Smooth muscle cell of the brain vasculature (primary cell): ENCODE measurements at places on chromosomes 6 and 20.

DNA sequence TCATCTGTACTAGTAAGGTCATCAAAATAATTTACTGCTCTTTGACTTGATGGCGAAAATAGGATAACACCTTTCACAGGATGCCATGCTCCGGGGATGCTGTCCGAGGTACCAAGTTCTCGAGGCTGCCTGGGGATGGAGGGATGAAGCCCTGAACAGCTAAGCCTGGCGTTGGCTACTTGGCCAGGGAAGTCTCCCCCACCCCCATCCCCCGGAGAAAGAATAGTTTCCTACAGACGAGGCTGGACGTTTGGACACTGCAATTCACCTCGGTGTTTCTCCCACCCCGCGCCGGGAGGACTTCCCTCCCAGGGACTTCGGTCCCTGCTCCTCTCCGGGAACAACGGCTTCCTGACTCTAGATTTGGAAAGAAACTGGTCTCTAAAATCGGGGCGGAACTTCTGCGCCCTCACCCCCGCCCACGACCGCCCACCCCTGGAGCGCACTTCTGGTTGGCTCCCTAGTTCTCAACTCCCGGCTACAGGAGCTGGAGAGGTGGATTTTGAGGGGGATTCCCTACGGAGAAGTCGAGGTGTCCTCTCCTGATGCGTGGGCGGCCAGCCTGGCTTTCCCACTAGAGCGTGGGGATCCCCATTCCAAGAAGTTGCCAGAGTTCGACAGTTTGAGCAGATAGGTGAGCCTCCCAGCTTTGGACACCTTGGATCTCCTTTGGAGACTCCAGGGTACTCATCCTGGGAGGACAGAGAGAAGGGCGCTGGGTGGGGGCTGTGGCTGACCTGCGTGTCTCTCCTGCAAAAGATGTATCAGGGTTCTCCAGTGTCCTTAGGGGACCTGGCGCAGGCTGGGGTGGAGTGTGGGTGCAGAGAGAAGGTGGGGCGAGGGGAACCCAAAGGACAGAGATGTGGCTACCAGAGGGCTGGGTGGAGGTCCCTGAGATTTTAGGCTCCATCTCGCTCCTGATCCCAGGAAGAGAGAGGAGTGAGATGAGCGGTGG lies 1.1 kb downstream of the PCSK2 start:
- DNase-seq, result no peak

- DNase-seq, result no peak
These were observed 55.4 kb downstream of the IPCEF1 start for GRCh38 chr6:154301086-154301625.

GRCh38 chr20:35410613-35411012 lies 1.2 kb downstream of the UQCC1 start:
- no peak for DNase-seq

- DNase-seq, result no peak
These were observed 40.6 kb upstream of the NKX2-2 start for GRCh38 chr20:21554376-21554890.

DNA sequence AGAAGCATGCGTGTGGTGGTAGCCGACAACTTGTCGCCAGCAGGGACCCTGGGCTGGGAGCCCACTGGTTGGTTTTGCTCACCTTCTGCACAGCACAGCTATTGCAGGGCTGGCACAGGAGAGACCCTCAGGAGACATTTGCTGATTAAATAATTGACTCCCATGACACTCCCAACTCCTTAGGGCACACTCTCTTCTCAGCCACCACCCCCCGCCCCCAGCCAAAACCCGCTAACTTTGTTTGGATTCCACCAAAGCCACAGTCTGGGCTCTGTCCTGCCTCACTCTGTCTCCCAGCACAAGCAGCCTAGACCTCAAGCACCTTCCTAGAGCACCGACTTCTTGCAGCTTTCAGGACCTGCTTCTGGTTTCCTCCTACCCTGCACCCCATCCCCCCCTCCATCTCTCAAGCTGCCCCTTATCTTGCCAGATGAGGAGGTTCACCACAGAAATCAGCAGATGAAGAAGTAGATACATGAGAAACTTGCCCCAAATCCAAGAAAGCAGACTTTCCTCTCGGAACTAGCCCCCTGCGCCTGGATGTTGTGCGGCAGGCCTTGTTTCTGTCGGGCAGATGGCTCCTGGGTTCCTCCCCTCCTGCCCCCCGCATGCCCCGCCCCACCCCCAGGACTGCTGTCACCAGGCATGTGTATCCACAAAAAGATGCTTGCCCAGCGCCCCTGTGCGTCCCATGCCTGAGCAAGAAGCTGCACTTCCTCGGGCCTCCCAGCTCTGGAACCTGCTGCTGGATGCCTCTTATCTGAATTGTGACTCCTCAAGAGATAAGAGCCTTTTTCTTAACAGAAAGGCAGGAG lies 35.0 kb upstream of the CD93 start:
- DNase-seq, result no peak

DNA sequence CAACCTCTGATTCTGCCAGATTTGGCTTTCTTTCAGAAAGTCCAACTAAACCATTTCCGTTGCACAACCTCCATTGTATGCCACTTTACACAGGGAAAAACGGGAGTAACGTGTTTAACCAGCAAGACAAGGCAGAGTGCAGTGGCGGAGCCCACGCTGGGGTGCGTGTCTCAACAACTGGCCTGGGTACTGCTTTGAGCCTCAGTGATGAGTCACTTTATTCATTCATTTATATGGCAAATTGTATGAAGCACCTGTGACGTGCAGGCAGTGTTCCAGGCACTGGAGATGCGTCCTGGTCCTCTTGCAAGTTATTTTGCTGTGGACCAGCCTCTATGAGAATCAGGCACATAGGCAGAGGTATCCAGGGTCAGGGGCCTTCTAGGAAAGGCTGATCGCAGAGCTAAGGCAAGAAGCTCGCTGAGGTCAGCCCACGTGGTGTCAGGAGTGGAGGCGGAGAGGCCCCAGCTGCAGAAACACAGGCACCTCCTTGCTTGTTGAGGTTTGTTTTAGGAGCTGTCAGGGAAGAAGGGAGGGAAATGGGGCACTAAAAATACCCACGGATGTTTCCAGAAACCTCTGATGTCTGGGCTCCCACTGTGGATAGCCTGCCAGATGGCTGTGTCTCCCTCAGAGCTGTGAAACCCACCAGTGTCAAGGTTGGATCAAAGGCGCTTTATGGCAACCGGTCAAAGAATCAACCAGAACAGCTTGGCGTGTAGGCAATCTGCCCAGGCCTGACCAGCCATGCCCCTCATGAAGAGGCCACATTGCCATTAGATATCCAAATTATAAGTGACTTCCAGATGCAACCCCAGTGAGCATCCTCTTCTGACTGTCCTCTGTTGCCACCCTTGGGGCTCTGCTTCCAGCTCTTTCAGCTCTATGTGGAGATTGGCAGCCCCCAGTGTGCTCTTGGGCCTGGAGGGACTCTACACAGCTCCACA lies 157.2 kb downstream of the CD83 start:
- DNase-seq, result no peak

DNA sequence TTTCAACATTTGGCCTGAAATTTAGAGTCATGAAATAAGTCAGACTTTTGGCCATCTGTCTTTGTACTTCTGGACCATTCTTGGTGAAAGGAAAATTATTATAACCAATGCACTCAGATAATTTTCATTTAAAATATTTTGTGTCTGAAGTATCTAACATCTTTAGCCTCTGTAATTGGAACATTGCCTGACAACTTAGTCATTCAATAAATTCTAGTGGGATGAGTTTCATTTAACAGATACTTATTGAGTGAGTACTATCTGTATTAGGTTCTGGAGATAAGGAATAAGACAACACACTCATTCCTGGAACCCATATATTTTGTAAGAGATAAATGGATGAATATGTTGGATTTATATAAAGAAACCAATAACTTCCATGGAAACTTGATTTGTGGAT lies 536.0 kb downstream of the BCKDHB start:
- DNase-seq, result no peak
